Colonic mucosa (tissue), 4 donors: ENCODE measurements at places on chromosomes 16 and 17. TPM values are rescaled to one million over a fixed set of nuclear protein-coding genes. Genes with fewer than 3 reads are reported as not detected.
A peak's percentile ranks its signal among the peaks of the same experiment; 100 is the strongest.

DNA sequence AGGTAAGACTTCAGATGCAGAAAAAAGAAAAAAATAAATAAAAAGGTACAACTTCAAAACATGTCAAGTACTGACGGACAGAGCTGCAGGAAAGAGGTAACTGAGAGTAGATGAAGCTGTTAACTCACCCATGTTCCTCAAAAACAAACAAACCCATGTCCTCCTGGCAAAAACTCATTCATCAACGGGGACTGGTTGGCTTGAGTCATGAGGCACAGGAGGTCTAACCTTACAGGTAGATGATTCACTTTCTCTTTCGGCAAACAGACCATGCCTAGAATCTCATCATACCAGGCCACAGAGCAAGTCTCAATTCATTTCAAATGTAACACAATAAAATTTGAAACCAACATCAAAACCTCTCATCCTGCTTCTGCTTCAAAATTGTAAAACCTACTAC, 12.3 kb upstream of the FASN start:
- H3K27ac ChIP-seq: no peak overlapping the region
- H3K27me3 ChIP-seq: no peaks in the 10 kb centered on the region
- DNase-seq: no peak
- H3K36me3 ChIP-seq: no peaks in the 10 kb centered on the region
- H3K4me3 ChIP-seq: no peak overlapping the region

Gene ZNF207
- total RNA-seq: 151 TPM

- no peaks in the 10 kb centered on the region for H3K4me1 ChIP-seq
- H3K27ac ChIP-seq: no peak overlapping the region
- no peaks in the 10 kb centered on the region for H3K36me3 ChIP-seq
- H3K4me3 ChIP-seq: no peak overlapping the region
- H3K27me3 ChIP-seq: no peaks in the 10 kb centered on the region
- DNase-seq: no peak
Observed at GRCh38 chr16:5751216-5751615, 653.6 kb upstream of the EEF2KMT start.

Gene SPATA20
- total RNA-seq: 41.6 TPM

- H3K36me3 ChIP-seq: no peaks in the 10 kb centered on the region
- H3K4me1 ChIP-seq: no peaks in the 10 kb centered on the region
- no peaks in the 10 kb centered on the region for H3K27me3 ChIP-seq
- H3K4me3 ChIP-seq: no peak overlapping the region
Observed at GRCh38 chr17:63165400-63165799, 199.4 kb downstream of the TANC2 start.

GRCh38 chr16:85614338-85615013, 1.4 kb downstream of the GSE1 start:
- peak; percentile 41 for DNase-seq
- no peaks in the 10 kb centered on the region for H3K27me3 ChIP-seq
- peaks cover 32% of the 10 kb centered on the region for H3K4me1 ChIP-seq

Gene CPHXL
- total RNA-seq: not detected

DNA sequence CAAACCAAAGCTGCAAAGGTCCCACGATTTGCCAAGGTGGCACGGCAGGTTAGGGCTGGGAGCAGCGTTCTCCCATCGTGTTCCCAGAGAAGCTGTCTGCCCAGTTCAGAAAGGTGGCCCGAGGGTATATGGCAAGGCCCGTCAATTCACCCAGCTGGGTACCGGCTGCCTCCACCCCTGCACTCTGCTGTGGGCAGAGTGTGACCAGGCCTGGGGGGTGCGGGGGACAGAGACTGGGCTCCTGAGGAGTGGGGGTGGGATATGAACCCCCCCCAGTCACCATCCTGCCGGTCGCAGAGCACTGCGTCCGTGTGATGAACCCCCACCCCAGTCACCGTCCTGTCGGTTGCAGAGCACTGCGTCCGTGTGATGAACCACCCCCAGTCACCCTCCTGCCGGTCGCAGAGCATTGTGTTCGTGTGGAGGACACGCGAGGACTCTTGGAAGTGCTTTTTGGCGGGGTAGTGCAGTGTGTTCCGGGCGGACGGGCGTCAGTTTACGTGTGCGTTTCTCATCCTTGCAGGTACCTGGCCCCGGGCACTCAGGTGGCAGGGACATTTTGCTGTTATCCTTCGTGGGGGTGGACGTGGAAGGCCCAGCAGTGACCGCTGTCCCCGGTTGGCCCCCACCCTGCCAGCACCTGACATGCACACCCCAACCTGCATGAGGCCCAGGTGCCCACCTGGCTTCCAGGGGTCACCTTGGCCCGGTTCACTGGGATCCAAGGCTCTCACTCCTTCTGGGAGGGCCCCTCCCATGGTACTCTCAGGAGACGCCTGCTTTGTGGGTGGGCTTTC, 2.7 kb upstream of the FASN start:
- DNase-seq: no peak
- H3K27ac ChIP-seq: no peak overlapping the region
- peaks cover 30% of the 10 kb centered on the region for H3K4me1 ChIP-seq

Gene TP53TG3C
- not detected for total RNA-seq

DNA sequence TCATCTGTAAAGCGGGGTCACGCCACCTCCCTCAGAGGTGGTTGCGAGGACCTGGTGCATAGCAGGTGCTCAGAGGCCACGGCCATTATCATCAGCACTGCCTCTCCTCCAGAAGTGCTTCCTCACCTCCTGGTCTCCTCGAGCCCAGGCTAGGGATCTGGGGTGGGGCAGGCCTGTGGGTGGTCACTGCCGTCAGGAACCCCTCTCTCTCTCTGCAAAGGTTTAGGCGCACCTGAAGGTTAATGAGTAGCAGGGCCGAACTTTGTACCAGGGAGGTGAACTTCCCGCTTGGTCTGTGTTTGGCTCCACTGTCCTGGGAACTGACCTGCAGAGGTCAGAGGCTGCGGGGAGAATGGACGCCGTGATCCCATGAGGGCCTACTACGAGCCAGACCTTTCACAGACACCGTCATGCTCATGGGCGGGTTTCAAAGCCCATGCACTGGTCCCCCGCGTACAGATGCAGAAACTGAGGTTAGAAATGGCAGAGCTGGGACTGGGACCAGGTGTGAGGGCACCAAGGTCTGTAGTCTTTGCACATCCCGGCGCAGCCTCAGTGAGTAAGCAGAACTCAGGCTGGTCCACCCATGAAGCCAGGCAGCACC, 13.8 kb downstream of the JUP start:
- H3K27ac ChIP-seq: peak overlapping the region; percentile 95
- H3K36me3 ChIP-seq: peaks cover 17% of the 10 kb centered on the region
- H3K4me3 ChIP-seq: no peak overlapping the region
- peaks cover 60% of the 10 kb centered on the region for H3K4me1 ChIP-seq
- DNase-seq: peak; percentile 79

GRCh38 chr17:40074871-40075200, 12.1 kb downstream of the THRA start:
- no peaks in the 10 kb centered on the region for H3K27me3 ChIP-seq
- H3K4me3 ChIP-seq: no peak overlapping the region
- peak overlapping the region; percentile 68 for H3K27ac ChIP-seq
- H3K36me3 ChIP-seq: no peaks in the 10 kb centered on the region
- H3K4me1 ChIP-seq: peaks cover 55% of the 10 kb centered on the region
- no peak for DNase-seq

Gene KCNJ12
- 0.82 TPM for total RNA-seq

- H3K27me3 ChIP-seq: no peaks in the 10 kb centered on the region
- peaks cover 3% of the 10 kb centered on the region for H3K4me1 ChIP-seq
- no peaks in the 10 kb centered on the region for H3K36me3 ChIP-seq
- DNase-seq: no peak
- no peak overlapping the region for H3K27ac ChIP-seq
Observed at GRCh38 chr16:88787579-88788314, 2.7 kb upstream of the PIEZO1 start.

- peak; percentile 84 for DNase-seq
- no peaks in the 10 kb centered on the region for H3K27me3 ChIP-seq
- H3K36me3 ChIP-seq: peaks cover 8% of the 10 kb centered on the region
- H3K27ac ChIP-seq: peak overlapping the region; percentile 66
Observed at GRCh38 chr17:8225813-8226535, 15.6 kb upstream of the AURKB start.

GRCh38 chr16:3274490-3274889, 8.8 kb upstream of the ZNF263 start:
- H3K36me3 ChIP-seq: no peaks in the 10 kb centered on the region
- no peaks in the 10 kb centered on the region for H3K4me1 ChIP-seq
- DNase-seq: no peak
- no peak overlapping the region for H3K27ac ChIP-seq
- no peaks in the 10 kb centered on the region for H3K27me3 ChIP-seq
- no peak overlapping the region for H3K4me3 ChIP-seq

DNA sequence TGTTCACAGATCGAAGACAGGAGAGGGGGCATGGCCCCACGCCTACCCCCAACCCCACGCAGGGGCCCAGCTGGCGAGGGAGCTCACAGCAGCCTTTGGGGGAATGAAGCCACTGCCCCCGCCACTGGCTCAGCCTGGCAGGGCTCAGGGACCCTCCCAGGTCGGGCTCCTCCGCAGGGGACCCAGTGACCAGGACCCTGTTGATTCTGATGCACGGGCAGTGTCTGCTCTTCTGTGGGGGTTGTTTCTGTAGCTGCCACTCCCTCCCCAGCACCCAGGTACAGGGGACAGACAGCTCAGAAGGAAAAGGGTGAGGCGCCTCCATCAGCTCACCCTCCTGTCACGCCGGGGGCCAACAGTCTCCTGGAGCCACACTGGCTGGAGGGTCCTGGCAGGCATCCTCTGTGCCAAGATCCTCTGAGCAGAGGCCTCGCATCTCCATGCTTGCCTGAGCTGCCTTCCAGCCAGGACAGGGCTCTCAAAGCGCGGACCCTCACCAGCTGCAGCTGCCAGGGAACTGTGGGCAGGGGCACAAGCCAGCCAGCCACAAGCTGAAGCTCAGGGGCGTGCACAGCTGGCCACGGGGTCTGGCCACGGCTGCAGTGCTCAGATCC, 49.1 kb downstream of the ZNF778 start:
- H3K4me1 ChIP-seq: no peaks in the 10 kb centered on the region
- no peaks in the 10 kb centered on the region for H3K36me3 ChIP-seq
- no peaks in the 10 kb centered on the region for H3K27me3 ChIP-seq
- no peak for DNase-seq
- H3K27ac ChIP-seq: no peak overlapping the region
- no peak overlapping the region for H3K4me3 ChIP-seq

DNA sequence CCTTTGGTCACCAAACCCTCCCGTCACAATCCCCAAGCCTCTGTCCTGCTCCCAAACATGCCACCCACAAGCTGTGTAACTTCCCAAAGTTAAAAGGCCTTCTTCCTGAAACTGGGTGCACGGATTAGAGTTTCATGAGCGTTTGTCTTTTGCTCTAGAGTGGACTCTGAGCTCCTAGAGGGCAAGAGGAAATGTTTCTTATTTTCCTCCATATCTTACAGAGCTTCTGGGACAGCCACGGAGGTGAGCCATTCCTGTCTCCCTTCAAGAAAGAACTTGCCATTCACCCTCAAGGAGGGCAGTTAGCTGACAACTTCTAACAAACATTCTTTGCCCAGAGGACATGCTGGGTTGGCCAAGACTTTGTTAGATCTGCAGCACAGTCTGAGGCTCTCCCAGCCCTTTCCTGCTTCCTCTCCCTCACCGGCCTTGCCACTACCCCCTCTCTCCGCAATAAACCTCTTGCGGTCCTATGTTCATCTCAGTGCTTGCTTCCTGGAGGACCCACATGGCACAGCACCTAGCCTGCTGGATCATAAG, 2.6 kb upstream of the MYCBPAP start:
- H3K4me1 ChIP-seq: no peaks in the 10 kb centered on the region
- no peak overlapping the region for H3K4me3 ChIP-seq
- H3K27ac ChIP-seq: peak overlapping the region; percentile 60
- no peaks in the 10 kb centered on the region for H3K36me3 ChIP-seq
- H3K27me3 ChIP-seq: no peaks in the 10 kb centered on the region

- no peak for DNase-seq
- no peak overlapping the region for H3K4me3 ChIP-seq
- no peaks in the 10 kb centered on the region for H3K36me3 ChIP-seq
- H3K27ac ChIP-seq: no peak overlapping the region
Observed at GRCh38 chr17:80726558-80727408, 182.1 kb downstream of the RPTOR start.

DNA sequence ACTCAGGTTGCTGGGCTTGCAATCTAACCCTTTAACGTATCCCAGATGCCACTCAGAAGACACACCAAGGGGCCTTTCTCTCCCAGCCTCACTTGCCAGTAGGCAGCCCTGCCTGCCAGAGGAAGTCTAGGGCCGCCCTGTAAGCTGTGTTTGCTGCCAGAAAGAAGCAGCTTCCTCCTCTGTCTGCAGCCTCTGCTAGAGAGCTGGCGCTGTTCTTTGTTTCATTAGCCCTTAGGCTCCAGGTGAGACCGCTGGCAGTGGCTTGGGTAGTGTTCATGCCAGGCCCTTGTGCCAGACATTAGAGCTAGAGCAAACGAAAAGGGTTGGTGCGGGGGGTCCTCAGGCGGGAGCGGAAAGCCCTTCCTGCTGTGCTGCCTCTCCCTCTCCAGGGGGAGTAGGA, 8.9 kb downstream of the CTRL start:
- H3K27ac ChIP-seq: no peak overlapping the region
- H3K4me1 ChIP-seq: no peaks in the 10 kb centered on the region
- DNase-seq: no peak
- H3K36me3 ChIP-seq: no peaks in the 10 kb centered on the region
- no peaks in the 10 kb centered on the region for H3K27me3 ChIP-seq
- no peak overlapping the region for H3K4me3 ChIP-seq

- H3K27me3 ChIP-seq: no peaks in the 10 kb centered on the region
- H3K36me3 ChIP-seq: peaks cover 9% of the 10 kb centered on the region
- no peaks in the 10 kb centered on the region for H3K4me1 ChIP-seq
- H3K27ac ChIP-seq: no peak overlapping the region
- no peak overlapping the region for H3K4me3 ChIP-seq
Observed at GRCh38 chr17:80129006-80129565, 17.8 kb downstream of the EIF4A3 start.

DNA sequence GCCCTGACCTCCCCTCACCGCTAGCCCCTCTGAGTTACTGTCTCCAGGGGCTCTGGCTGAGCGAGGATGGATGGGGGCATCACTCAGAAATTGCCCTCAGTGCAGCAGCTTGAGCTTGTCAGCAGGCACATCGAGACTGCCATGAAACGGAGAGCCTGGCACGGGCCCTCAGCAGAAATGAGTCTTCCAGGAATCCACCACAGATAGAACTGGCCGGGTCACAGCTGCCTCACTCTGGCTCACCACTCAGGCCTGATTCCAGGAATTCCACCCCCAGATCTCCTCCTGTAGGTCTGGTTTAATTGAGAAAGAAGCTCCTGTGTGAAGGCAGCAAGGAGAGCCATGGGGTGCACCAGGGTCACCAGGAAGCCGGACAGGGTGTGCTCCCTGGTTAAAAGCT, 85.5 kb downstream of the GSG1L start:
- H3K36me3 ChIP-seq: no peaks in the 10 kb centered on the region
- no peaks in the 10 kb centered on the region for H3K27me3 ChIP-seq
- no peak overlapping the region for H3K4me3 ChIP-seq

Gene PPL
- 14.1 TPM for total RNA-seq

GRCh38 chr17:35312790-35313711, 60.4 kb downstream of the SLFN11 start:
- H3K27me3 ChIP-seq: no peaks in the 10 kb centered on the region
- no peaks in the 10 kb centered on the region for H3K4me1 ChIP-seq
- H3K36me3 ChIP-seq: no peaks in the 10 kb centered on the region

- no peaks in the 10 kb centered on the region for H3K36me3 ChIP-seq
- no peaks in the 10 kb centered on the region for H3K27me3 ChIP-seq
- DNase-seq: peak; percentile 67
- no peak overlapping the region for H3K4me3 ChIP-seq
- H3K27ac ChIP-seq: no peak overlapping the region
- no peaks in the 10 kb centered on the region for H3K4me1 ChIP-seq
Observed at GRCh38 chr17:44522883-44523671, 19.9 kb upstream of the GPATCH8 start.

Gene RUNDC3A
- 1.4 TPM for total RNA-seq

Gene TEKT5
- 0.21 TPM for total RNA-seq
